ENCODE measurements at places on chromosomes 1 and 21. TPM values are rescaled to one million over a fixed set of nuclear protein-coding genes. Genes with fewer than 3 reads are reported as not detected.

Gene LCE2B
- total RNA-seq = not detected

Gene PRR9
- not detected for total RNA-seq

Gene HES3
- total RNA-seq = not detected

Gene EPS8L3
- 0.09 TPM for total RNA-seq

Gene B4GALT2
- 19.4 TPM for total RNA-seq

Gene DNAI4
- 1.8 TPM for total RNA-seq

Gene AGMAT
- total RNA-seq = 83.6 TPM

Gene PCP4
- not detected for total RNA-seq

Gene TIAM1
- 4.3 TPM for total RNA-seq

Gene LRRC38
- not detected for total RNA-seq

Gene BGLAP
- total RNA-seq = 0.28 TPM

Gene FABP3
- 28.2 TPM for total RNA-seq

Data from liver (tissue), 10 donors.